ENCODE measurements at places on chromosomes 4 and X. TPM values are rescaled to one million over a fixed set of nuclear protein-coding genes. Genes with fewer than 3 reads are reported as not detected.

- H3K4me3 ChIP-seq: no peak overlapping the region
- H3K4me1 ChIP-seq: peaks cover 26% of the 10 kb centered on the region
- no peaks in the 10 kb centered on the region for H3K27me3 ChIP-seq
- peak overlapping the region; percentile 82 for H3K27ac ChIP-seq
- peak; percentile 89 for DNase-seq
Measured at GRCh38 chr4:7435471-7436061, 836 bp upstream of the PSAPL1 start.

- no peaks in the 10 kb centered on the region for H3K36me3 ChIP-seq
- no peaks in the 10 kb centered on the region for H3K27me3 ChIP-seq
- H3K4me3 ChIP-seq: no peak overlapping the region
- no peaks in the 10 kb centered on the region for H3K4me1 ChIP-seq
- DNase-seq: no peak
Measured at GRCh38 chrX:56787734-56788152, 58.7 kb downstream of the NBDY start.

- H3K36me3 ChIP-seq: no peaks in the 10 kb centered on the region
- no peak overlapping the region for H3K4me3 ChIP-seq
- H3K27ac ChIP-seq: no peak overlapping the region
Measured at GRCh38 chrX:150759568-150760416, 66.6 kb downstream of the MTMR1 start.

INTS6L gene
- polyA plus RNA-seq: 34.4 TPM

CCDC110 gene
- not detected for polyA plus RNA-seq

GRCh38 chrX:37425370-37425769, 76.2 kb downstream of the PRRG1 start:
- no peak overlapping the region for H3K4me3 ChIP-seq
- H3K27me3 ChIP-seq: no peaks in the 10 kb centered on the region
- H3K4me1 ChIP-seq: peaks cover 23% of the 10 kb centered on the region
- H3K36me3 ChIP-seq: no peaks in the 10 kb centered on the region
- peak; percentile 7 for DNase-seq

DNA sequence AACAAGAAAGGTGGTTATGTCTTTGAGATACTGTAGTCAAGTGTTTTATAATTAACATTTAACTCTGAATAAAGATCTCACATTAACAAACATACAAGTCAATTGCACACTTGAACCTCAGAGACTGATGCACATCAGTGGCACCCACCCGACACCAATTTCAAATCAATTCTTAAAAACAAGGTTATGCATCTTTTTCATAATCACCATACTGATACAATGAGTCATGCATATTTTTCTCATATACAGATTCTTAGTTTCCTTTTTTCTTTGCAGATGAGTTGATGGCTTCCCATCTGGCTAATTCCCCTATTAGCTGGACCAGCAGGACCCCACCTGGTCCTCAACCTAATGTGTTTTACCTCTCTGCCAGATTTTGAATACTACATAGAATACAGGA, 136.2 kb upstream of the RPL34 start:
- DNase-seq: no peak
- H3K36me3 ChIP-seq: no peaks in the 10 kb centered on the region
- H3K27me3 ChIP-seq: no peaks in the 10 kb centered on the region
- no peak overlapping the region for H3K4me3 ChIP-seq
- no peaks in the 10 kb centered on the region for H3K4me1 ChIP-seq
- H3K27ac ChIP-seq: no peak overlapping the region
